ENCODE measurements at places on chromosomes 11 and 22.
A peak's percentile ranks its signal among the peaks of the same experiment; 100 is the strongest.

DNA sequence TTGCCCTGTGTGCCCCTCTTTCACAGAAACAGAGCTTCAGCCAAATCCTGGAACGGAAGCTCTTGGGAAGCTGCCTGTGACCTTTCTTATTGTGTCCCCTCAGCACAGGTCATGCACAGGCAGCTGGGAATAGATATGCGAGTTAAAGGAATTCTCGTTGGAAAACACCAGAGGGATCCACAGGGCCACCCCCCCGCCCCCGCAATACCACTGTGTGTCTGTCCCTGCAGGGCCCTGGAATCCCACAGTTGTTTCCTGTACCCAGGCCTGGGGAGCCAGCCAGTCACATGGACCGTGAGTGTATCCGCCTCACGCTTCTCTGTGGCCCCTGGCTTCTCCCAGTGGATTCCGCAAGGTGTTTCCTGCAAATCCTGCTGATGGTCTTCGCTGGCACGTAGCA, 29.0 kb downstream of the TIMP3 start:
- DNase-seq, result no peak

GRCh38 chr11:116611998-116612620, 160.7 kb downstream of the BUD13 start:
- no peak for DNase-seq

GRCh38 chr11:73249853-73250783, 22.0 kb upstream of the P2RY6 start:
- DNase-seq, result no peak

- DNase-seq, result no peak
These were observed 1378.9 kb downstream of the BRD1 start for GRCh38 chr22:48448821-48449220.

DNA sequence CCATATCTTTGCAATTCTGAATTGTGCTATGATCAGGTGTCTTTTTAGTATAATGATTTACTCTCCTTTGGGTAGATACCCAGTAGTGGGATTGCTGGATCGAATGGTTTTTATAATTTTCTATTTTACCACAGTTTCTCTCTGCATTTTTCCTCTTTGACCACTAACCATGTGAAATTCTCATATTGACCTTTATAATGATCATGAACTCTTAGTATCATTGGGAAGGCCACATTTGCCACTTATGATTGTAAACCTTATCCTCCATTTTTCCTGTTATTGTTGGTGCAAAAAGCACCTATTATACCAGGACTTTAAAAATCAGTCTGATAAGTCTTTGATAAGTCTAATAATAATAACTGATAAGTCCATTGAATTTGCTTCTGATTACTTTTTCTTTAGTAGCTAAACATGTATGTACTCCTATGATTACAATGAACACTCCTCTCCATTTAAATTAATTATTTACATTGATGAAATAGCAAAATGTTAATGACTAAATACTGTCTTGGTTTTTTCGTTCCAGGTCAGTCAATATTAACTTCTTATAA, 9.6 kb downstream of the NEAT1 start:
- no peak for DNase-seq

GRCh38 chr11:12188548-12189317, 78.3 kb downstream of the MICAL2 start:
- no peak for DNase-seq

GRCh38 chr11:68841718-68842426, at the start of gene CPT1A:
Gene CPT1A (minus strand): TSS chr11:68841916. CDS start chr11:68815474, 26,442 bp downstream.
- peak; percentile 35 for DNase-seq

DNA sequence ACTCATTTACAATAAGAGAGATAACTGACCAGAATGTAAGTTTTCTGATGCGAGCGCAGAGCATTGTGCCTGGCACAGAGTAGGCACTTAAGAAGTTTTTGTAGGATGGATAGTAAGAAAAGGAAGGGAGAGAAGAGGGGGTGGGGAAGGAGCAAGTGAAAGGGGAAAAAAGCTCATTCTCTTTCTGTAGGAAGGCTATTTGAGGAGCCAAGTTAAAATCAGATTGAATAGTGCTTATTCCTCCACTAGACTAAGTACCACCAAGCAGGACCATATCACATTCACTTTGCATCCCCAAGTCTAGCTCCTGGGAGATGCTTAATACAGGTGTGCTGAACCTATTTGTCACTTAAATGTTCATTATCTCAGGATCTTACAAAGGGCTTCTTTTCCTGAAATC, 14.1 kb upstream of the CRKL start:
- no peak for DNase-seq

DNA sequence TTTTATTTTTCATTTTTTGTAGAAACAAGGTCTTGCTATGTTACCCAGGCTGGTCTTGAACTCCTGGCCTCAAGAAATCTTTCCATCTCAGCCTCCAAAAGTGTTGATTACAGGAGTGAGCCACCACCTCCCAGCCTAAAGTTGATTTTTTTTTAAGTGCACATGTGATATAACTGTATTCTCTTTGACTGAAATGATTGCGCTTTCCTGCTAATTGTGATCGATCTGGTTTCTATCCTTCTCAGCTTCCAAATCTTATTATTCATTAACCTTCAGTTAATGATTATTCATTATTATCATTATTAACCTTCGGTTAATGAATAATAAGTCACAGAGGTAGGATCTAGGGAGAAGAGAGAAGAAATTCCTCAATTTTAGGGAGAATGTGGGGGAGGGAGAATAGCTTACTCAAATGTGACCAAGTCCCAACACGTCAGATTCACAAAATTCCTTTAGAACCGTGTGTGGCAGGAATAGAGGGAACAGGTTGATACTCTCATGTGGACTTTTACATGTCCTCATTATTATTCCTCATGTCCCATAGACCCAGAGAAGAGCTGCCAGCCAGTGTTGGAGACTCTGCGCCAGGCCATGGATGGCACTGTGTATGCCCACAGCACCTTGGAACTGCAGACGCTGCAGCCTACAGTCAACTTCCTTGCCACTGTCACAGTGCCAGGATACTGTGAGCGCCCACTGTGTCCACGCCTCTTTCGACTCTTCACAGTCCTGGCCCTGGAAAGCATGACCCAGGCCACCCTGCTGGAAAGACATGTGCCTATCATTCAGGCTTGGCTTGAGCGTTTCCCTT, 47.1 kb downstream of the RRP8 start:
- no peak for DNase-seq

DNA sequence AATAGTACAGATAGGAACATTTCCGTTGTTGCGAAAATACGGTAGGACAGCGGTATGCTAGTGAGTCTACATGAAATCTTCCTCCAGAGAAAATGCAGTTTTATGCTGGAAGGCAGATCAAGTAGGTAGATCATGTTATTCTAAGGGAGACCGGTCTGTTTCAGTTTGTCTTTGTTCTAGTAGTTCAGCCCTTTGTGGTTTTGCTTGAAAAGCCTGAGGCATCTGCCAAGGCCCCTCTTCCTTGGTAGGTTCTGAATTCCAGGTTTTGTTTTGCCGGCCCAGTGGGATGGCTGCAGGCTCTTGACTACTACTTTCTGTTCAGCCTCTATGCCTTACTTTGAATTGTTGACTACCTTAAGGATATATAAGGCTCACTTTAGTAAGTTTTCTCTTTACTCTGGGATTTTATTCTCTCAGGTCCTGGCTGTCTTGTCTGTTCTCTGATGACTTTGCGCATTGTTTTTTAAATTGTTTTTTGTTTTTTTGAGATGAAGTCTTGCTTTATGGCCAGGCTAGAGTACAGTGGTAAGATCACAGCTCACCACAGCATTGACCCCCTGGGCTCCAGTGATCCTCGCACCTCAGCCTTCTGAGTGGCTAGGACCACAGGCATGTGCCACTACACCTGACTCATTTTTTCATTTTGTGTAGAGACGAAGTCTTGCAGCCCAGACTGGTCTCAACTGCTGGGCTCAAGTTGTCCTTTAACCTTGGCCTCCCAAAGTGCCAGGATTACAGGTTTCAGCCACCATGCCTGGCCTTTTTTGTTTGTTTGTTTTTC, 53.7 kb downstream of the HIPK3 start:
- no peak for DNase-seq

DNA sequence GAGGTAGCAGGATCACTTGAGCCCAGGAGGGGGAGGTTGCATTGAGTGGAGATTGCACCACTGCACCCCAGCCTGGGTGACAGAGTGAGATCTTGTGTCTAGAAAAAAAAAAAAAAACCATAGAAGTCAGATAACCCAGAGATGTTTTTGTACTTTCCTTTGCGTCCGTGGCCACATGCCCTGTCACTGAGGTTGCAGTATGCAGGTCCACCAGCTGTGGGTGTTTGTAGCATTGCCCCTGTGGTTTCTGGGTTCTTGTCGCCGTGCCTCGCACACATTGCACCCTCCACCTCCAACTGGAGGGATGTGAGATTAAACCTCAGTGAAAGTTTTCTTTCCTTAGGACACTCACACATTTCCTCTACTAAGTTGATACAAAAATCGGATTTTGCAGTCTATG, 70.3 kb downstream of the TNRC6B start:
- no peak for DNase-seq

DNA sequence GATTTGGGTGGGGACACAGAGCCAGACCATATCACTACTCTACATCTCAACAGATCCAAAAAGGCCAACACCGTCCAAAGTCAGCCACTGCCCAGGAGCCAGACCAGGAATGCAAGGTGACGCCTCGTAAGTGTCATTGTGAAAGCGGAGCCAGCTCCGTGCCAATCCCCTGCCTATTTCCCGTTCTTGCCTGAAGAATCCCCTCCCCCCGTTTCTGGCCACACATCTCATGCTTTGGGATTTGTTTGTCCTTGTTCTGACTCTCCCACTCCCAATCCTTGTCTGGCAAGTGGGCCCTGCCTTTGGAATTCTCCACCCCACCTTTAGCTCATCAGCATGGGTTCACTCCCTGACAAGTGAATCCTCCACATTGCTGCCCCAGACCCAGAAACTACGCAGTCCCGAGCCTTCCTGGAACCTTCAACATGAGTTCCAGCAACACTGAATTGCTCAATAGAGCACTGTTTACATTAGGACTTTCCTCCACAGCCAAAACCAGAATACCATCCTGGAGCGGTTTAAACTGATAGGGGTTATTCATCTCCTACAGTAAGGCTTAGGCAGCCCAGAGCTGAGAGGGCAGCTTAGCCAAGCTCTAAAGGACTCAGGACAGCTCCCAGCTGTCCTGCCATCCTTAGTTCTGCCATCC, 6.0 kb upstream of the SLC35C1 start:
- no peak for DNase-seq

DNA sequence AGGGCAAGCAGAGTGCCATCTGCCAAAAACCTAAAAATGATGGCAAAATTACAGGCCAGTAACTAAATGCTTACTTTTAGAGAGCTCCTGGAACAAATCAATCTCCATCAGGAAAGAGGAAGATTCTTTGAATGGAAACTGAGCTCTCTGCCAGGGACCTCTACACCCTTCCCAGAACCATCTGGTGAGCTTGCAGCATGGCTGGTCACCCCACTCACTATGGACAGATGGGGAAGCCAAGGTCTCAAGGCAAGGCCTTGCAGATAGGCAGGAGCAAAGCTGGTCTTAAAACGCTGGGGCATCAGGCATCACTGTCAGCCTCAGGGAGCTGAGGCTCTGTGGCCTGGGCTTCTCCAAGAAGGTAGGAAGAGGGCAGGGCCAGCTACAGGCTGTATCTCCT, 36.2 kb downstream of the SERGEF start:
- no peak for DNase-seq

DNA sequence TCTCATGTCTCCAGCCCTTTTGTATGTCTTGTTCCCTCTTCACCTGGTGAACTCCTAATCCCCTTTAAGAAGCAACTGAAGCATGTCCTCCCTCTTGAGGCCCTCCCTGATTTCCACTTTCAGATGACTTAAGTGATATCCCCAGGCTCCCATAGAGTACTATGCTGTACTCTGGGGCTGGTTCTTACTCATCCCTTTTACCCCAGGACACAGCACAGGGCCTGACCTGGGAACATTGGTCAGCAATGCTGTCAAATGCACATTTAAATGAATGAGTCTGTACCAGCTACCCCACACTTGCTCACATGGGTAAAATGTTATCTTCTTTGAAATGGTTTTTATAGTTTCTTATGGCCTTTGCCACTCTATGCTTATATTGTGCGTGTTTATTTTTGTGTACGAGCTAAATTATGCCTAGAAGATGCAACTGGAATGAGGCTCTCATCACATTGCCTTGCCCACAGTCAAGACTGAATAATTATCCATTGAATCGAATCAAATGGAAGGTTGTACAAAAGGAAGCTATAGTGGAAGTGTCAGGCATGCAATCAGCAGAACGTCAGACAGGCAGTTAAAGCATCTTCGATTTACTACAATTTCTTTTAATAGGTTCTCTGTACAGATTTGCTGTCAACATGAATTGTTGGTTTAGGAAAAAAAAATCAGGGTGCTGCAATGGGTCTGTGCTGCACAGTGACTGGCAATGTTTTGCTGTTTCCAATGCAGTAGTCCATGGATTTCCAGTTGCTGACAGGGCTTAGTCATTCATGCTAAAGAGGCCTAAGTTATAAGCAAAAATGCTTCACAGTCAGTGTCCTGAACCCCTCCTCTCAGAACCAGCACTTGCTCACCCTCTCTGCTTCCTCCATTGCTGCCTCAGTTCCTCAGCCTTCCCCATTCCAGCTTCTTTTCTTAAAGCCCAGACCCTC, 79.5 kb downstream of the PARVA start:
- no peak for DNase-seq

- peak; percentile 50 for DNase-seq
These were observed 553 bp upstream of the USP47 start for GRCh38 chr11:11841116-11841722.

- DNase-seq, result no peak
These were observed 47.5 kb upstream of the C11orf87 start for GRCh38 chr11:109374441-109374840.

- no peak for DNase-seq
These were observed 56.6 kb upstream of the FDX1 start for GRCh38 chr11:110373051-110373702.

DNA sequence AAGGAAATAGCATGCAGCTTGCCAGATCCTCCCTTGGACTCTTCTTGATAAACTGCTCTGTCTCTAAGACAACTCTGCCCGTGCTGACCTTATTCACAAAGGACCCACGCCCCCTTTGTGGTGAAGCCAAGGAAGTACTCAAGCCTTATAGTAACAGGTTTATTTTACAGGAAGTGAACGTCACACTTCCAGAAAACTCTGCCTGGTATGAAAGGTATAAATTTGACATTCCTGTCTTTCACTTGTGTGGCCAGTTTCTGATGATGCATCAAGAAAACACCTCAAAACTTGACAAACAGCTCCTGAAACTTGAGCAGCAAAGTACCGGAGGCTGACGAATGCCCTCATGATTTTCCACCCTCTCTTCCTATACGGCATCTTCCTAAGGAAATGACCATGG, 12.5 kb upstream of the PELI3 start:
- DNase-seq, result no peak

DNA sequence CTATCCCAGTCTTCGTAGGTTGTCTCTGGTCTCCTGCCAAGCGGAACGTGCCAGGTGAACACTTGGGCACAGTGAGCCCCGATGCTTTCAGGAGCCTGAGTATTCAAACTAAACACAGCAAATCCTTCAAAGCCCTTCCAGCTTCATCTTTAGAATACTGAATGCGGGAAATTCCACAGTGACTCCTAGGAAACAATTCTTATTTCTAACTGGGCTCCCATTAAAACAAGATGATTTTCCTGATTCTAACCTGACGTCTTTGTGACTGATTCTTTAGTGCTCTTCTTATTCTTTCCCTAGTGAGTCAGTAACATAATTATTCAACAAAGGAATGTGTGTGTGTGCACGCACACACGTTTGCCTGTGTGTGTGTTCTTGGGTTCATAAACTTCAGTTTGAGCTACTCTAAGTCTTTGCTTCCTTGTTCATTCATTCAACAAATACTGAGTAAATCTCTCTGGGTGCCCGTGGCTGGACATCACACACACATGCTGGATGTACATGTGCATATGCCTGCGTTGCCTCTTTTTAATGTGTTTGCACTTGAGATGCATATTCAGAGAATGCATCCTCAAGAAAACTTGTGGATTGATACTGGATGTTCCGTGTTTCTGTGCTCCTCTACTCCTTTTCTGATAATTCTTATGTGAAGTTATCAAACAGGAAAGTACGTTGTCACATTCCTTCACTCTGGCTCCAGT, 134.5 kb downstream of the WNT7B start:
- DNase-seq, result no peak
